T-helper 2 cell (primary cell): ENCODE measurements at places on chromosomes 5 and 9.

DNA sequence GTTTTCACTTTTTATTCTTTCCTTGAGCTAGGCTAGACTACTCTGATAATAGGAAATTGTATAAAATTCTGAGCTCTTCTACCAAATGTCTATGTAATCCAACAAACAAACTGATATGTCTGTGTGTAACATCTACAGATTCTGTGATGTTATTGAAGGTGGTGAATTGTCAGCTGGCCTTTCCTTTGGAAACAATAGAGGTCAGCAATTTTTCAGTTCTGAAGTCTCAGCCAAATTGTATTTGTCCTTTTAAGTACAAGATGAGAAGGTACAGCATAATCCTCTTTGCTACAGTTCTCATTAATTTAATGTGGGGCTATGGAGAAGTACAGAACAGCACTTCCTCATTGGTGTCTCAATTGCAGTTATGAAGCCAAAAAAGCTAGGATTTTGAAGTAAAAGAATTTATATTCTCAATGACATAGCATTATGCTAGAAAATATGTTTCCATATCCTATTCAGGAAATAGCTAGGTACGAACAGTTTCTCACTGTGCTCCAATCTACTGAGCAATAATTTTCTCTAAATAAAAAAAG lies 198.0 kb downstream of the HINT1 start:
- no peak for DNase-seq

DNA sequence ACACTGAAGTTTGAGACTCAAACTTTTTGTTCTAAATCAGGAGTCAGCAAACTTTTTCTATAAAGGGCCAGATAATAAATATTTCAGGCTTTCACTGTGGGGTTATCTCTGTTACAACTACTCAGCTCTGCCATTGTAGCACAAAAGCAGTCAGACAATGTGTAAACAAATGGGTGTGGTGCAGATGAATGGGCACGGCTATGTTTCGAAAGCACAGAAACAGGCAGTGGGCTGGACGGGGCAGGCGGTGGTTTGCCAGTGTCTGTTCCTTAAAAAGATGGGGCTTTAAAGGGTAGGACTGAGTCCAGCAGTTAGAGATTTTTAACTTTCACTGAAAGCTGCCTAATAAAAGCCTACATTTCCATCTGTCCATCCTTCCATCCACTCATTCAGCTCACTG lies 48.9 kb downstream of the PFDN1 start:
- no peak for DNase-seq

- no peak for DNase-seq
Measured at GRCh38 chr9:3136686-3137346, 292.9 kb upstream of the PUM3 start.

- DNase-seq, result no peak
Measured at GRCh38 chr5:110965773-110966581, 105.5 kb upstream of the TSLP start.

DNA sequence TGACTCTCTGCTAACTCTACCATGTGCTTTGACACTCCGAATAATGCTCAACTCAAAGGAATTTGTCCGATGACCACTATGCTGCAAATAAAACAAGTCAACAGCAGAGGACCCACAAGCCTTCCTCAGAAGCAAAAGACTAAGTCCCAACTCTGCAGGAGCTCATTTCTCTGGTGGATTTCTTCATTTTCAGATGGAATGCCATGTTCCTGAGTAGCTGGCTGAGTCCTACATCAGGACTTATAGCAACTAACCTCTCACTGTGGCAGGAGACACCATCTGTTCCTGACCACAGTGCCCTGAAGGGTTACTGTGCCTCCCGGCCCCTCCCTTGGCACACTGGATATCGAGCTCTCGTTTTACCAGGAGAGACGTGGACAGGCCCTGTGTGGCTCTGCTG lies 20.8 kb downstream of the LHFPL2 start:
- no peak for DNase-seq

GRCh38 chr5:133746834-133747233 lies 134.5 kb upstream of the FSTL4 start:
- DNase-seq, result peak; percentile 19

DNA sequence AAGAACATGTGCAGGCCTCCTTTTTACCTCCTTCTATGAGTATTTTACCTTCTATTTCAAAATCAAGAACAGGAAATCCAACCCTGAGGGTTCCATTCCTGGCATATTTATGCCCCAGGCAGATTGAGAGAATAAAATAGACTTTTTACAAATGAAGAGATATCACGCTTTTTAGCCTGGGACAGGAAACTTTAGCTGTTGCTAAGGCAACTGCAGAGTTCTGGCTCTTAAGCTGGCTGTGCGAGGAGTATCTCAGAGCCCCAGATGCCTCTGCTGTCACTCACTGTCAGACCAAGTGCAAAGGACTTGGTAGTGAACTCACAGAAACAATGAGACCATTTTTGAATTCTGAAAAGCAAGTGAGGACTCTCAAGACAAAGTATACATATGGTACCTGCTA lies 69.5 kb upstream of the HSPB3 start:
- DNase-seq, result no peak

DNA sequence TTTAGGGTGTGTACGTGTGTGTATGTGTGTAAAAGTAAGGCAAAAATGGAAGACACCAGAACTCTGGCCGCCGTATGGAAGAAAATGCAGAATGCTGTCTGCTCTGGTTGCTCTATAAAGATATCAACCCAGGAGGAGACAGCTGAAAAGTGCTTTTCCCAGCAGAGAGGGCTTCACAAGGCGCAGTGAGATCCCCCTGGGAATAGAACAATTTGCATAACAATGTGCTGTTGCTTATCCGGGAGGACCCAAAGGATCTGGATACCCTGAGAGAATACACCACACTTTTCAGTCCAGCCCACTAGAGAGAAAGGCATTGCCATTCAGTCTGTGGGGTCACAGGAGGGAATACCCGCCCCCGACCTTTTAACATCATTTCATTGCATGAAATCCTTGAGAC lies 230.6 kb downstream of the EBF1 start:
- DNase-seq, result no peak

DNA sequence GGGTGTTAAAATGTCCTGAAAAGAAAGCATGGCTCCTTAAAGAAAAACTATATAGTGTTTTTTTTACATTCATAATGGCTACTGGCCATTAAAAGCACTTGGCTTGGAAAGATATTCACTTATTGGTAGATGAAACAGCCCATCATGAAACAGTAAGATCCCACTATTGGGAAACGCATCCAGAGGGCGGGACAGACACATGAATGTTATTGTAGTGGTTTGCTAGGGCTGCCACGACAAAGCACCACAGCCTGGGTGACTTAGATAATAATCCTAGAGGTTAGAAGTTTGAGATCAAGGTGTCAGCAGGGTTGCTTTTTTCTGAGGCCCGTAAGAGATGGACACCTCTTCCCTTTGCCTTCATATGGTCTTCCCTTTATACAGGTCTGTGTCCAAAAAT lies 139.4 kb upstream of the ANKH start:
- DNase-seq, result no peak

GRCh38 chr5:50963971-50964745 lies 297.7 kb downstream of the PARP8 start:
- DNase-seq, result no peak

GRCh38 chr5:36683821-36684434 lies 77.5 kb downstream of the SLC1A3 start:
- no peak for DNase-seq

- DNase-seq, result no peak
Measured at GRCh38 chr9:94624629-94625028, 14.7 kb downstream of the FBP1 start.

- no peak for DNase-seq
Measured at GRCh38 chr5:160186480-160186879, 42.8 kb upstream of the FABP6 start.

GRCh38 chr5:173324115-173325001 lies 3.9 kb downstream of the STC2 start:
- no peak for DNase-seq
